Uterus (tissue), 4 donors: ENCODE measurements at places on chromosomes 1 and 21. TPM values are rescaled to one million over a fixed set of nuclear protein-coding genes. Genes with fewer than 3 reads are reported as not detected.

Gene KRTAP12-2
- not detected for total RNA-seq

Gene SLC5A9
- 0.82 TPM for total RNA-seq

GRCh38 chr21:41769111-41769510, 2.3 kb upstream of the RIPK4 start:
- DNase-seq, result no peak

GRCh38 chr21:37436174-37436573, 69.6 kb downstream of the DYRK1A start:
- no peak for DNase-seq

GRCh38 chr1:156859523-156860112, 701 bp upstream of the INSRR start:
- DNase-seq, result peak; percentile 32

DNA sequence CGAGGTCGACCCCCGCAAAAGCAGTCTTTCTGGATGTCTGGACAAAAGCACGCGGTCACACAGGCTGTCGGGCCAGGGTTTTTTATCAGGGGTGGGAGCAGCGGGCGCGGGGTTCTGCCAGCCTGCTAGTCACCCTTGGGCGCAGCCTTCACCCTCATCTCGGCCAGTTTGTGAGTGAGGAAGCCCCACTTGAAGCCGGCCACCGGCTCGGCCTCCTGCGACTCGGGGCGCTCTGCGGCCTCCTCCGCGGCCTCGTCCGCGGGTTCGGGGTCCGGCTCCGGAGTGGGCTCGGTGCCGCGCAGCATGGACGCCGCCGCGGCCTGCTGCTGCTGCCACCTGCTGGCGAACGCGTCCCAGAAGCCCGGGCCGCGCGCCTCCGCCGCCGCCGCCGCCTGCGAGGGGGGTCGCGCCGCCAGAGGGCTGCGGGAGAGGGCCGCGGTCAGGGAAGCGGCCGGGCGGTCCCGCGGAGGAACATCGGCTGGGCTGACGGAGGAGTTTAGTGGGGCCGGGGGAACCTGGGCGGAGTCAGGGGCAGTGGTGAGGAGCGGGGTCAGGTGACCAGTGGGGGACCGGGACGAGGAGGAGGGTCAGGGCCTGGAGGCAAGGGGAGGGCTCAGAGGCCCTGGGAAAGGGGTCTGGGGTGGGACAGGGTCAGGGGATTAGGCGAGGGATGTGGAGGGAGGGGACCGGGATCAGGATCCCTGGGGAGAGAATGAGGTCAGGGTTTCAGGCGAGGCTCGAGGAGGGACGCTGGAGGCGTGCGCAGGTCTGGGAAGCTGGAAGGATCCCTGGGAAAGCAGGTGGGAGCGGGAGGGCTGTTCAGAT, 4.5 kb downstream of the C1orf232 start:
- peak; percentile 37 for DNase-seq

DNA sequence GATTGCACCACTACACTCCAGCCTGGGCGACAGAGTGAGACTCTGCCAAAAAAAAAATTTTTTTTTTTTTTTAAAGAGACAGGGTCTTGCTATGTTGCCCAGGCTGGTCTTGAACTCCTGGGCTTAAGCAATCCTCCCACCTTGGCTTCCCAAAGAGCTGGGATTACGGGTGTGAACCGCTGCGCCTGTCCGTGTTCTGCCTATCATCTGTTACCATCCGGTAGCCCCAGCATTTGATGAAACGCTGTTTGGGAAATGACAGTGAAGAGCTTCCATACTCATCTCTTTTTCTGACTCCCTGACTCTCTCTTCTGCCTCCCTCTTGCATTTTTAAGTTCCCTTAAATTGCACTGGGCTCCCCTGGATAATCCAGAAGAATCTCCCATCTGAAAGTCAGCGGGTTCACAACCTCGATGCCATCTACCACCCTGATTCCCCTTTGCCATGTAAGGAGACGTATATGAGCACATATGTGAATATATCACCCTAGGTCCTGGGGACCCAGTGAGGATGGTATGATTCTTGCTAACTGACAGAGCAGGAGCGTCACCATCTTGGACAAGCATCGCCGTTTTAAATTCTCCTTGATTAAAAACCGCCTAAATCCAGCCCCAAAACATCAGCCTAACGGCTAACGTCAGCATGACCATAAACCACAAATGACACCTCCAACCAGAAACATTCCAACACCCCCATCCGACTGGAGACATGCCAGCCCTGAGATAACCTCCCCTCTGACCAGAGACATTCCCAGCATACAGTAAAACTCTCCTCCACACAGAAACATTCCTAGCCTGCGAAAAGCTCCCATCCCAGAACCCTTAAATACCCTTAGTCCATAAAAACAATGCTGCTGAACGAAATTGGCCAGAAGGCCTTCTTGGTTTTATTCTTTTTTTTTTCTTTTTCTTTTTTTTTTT, 12.4 kb downstream of the TNFRSF8 start:
- DNase-seq, result peak; percentile 87

GRCh38 chr1:94946886-94947285, 20.0 kb upstream of the CNN3 start:
- no peak for DNase-seq

DNA sequence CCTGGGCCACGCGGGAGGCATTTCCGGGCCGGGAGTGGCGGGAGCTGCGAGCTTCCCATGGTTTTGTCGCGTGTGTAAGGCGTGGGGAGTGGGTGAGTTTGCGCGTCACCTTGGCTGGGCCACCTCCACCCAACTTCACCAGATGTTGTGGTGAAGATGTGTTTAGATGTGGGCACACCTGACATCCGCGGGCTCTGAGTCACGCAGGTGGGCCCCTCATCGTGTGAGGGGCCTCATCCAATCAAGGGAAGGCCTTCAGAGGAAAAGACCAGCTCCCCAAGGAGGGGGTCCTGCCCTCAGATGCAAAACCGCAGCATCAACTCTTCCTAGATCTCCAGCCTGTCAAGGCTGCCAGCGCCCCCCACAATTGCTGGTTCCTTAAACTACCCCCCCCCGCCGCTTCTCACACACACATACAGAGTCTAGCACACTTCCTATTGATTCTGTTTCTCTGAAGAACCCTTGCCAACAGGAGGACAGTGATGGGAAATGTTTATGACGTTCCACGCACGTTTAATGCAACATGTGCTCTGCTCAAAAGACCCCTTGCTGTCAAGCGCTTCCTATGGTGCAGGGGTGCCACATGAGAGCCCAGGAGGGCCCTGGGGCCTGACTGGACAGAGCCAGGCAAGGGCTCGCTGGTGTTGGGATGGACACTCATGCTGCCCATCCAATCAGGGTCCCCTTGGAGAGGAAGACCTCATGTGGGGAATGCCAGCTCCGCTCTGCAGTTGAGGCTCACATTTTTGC, 11.9 kb downstream of the ACTRT2 start:
- no peak for DNase-seq

GRCh38 chr1:204972426-204972825, 70.6 kb upstream of the CNTN2 start:
- no peak for DNase-seq
